Mucosa of gallbladder (tissue), 1 donor: ENCODE measurements at places on chromosomes 6 and 20. TPM values are rescaled to one million over a fixed set of nuclear protein-coding genes. Genes with fewer than 3 reads are reported as not detected.

- DNase-seq, result no peak
Observed at GRCh38 chr6:130385064-130385695, 19.4 kb downstream of the TMEM200A start.

- DNase-seq, result no peak
Observed at GRCh38 chr20:62816031-62816883, 593 bp upstream of the COL9A3 start.

- peak; percentile 55 for DNase-seq
Observed at GRCh38 chr6:6758915-6759654, 170.6 kb downstream of the LY86 start.

DNA sequence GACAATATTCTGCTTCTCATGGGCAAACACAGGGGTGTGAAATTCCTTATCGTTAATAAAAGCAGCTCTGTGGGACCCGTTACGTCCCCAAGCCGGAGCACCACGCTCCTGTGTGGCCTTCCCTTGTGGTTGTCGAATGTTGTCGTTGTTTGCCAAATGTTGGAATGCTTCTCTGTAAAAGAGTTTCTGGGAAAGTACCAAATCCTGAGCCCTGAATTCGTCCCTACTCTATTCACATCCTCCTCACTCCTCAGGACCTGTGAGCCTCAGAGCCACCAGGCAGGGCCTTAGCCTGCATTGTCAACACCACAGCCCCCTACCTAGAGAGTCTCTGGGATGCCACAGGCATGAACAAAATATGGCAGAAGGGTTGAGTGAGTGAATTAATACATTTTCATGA, 64.0 kb downstream of the THBS2 start:
- no peak for DNase-seq

GRCh38 chr6:154257067-154257466, 99.5 kb downstream of the IPCEF1 start:
- no peak for DNase-seq

DNA sequence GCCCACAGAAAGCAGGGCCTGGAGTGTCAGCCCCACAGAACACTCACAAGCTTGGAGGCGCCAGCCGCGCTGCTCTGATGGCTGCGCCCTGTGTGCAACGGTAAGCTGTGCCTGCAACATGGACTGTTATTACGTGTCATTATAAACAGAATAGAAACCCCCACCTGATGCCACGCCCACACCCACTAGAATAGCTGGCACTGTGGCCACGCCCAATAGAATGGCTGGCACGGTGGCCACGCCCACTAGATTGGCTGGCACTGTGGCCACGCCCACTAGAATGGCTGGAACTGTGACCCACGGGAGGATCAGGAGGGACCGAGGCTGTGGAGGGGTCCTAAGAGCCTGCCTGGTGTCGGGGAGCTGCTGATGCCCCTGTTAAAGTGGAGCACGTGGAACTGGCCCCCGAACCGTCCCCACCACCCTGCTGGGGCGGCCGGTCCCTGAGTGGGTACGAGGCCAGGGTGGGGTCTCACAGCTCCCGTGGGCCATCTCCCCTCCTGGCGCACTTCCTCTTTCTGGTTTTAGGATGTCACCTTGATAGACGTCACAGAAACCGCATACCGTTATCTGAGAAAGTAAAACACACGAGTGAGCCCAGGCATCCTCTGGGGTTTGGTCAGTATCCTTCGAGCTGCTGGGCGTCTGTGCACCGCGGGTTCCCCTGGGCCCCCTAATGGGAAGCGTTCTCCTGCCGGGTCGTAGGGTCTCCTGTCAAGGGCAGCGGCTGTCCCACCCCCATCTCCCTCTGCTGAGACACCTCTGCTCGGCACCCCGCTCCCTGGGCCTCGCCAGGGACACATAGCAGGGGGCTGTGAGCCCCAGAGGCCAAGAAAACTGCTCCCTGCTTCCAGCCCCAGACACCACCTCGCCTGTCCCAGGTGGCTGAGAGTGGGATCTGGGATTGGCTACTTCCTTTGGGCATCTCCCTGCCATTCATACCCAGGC, 25.4 kb downstream of the SLC17A9 start:
- DNase-seq, result no peak

The BNIP5 gene
- 7.4 TPM for total RNA-seq

The BLTP3A gene
- 10.8 TPM for total RNA-seq

The KCNS1 gene
- 11.2 TPM for total RNA-seq

DNA sequence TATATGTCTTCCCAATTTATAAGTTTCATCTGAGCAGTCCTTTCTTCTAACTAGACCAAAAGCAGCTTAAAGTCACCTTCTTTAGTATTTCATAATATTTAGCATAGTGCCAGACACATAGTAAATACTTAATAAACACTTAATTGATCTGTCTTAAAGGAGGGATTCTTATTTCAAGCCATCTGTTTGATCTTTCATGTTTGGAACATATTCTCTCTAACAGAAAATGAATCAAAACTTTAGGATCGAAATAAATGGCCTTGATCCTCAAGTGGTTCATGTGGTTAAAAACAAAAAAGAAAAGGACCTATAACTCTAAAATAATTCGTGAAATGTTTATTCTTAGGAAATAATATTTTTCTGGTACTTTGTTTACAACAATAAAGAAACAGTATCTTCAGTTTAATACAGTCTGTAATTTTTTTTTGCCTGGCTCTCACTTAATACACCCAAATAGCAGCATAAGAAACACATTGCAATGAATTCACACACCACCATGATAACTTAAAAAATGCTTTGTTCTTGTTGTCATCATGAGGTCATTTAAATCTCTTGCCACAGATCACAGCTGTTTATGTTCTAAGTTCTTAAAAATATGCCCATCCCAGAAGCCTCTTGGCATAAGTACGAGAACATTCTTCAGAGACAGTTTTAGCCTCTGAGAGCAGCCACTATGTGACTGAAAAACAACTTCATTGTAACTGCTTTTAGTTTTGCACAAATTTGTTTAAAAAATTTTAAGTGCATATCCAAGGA, 48.1 kb downstream of the ESF1 start:
- no peak for DNase-seq

The CSNK2B gene
- 108 TPM for total RNA-seq

The DAAM2 gene
- 12.5 TPM for total RNA-seq

The TRAPPC3L gene
- not detected for total RNA-seq

DNA sequence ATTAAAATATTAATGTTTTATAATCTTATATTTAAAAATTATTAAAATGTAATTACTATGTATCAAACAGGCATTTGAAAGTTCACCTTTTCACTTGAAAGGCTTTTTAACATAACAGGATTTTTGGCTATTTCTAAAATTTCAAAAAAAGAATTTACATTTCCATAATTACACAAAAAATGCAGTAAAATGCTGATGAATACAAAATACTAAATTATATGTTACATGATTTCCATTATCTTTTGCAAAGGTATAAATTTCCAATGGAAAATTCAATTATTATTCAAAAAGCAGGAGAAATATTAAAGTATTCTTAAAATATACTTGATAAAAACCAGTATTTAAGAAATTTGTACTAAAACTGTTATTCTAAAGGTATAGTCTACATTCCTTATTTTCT, 66.1 kb downstream of the PHIP start:
- no peak for DNase-seq

GRCh38 chr6:14707971-14708465, 537.9 kb upstream of the JARID2 start:
- DNase-seq, result no peak

DNA sequence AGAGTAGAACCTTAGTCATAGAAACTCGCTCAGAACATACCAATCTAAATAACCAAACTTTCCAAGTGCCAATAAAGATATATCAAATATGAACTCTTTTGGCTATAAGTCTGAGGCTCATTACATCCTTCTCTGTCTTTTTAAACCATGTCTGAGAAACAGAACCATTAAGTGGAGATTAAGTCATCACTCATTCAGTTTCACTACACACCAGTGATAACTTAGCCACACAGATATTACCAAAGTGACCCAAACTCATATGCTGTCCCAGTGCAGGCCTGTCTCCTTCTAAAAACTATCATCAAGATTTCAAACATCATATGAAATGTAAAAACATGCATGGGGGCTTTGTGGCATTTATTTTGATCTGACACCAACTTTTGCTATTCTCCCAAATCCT, 12.0 kb downstream of the GCLC start:
- no peak for DNase-seq

DNA sequence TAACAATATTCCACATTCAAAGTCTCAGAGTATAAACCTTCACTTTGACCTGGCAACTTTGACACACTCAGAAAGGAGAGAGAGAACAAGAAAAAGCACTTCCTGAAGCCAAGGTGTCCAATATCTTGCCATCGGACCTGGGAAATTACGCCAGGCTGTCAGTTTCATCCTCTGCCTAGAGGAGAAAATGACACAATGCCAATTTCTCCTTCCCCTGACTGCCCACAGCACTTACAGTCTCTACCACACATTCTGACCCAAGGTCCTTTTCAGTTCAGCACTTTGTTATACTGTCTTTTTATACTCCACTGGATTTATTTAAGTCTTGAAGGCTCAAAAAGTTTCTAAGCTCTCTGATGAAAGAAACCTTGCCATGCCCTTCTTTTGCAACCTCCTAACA, 250.4 kb downstream of the GMPR start:
- DNase-seq, result no peak

GRCh38 chr6:90471263-90471662, 115.6 kb downstream of the MAP3K7 start:
- no peak for DNase-seq

The SNRNP48 gene
- 14.4 TPM for total RNA-seq

DNA sequence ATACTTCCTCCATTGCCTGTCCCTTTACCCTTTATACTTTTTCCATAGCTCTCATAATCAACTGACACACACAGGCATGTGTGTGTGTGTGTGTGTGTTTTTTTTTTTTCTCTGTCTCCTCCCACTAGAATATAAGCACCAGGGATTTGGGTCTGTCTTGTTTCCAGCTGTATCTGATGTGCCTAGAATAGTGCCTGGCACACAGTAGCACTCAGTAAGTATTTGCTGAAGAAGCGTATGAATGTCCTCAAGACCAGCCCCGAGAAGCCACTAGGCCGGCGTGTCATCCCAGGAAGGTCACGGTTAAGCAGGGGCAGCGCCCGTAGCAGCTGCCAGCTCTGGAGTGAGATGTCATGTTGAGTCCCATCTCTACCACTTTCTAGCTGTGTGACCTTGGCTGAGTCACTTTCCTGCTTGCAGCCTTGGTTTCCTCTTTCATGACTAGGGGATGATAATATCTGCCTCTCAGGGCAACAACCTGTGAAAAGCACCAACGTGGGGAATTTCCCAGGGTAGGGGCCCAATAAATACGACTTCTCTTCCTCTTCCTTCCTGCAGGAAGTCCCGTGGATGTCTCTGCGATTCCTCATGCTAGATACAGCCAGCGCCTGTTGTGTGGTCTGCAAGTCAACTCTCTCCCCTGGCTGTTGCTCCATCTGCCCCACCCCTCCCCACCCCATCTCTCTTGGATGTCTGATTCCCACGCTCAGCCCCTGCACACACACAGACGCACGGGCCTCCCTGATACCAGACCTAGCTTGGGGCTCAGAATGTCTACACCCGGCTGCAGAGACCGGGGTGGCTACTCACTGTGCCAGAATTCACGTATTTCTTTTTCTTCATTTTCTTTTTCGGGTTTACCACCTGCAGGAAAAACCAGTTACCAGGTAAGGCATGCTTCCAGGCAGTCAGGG, 58.1 kb downstream of the RAB44 start:
- no peak for DNase-seq

DNA sequence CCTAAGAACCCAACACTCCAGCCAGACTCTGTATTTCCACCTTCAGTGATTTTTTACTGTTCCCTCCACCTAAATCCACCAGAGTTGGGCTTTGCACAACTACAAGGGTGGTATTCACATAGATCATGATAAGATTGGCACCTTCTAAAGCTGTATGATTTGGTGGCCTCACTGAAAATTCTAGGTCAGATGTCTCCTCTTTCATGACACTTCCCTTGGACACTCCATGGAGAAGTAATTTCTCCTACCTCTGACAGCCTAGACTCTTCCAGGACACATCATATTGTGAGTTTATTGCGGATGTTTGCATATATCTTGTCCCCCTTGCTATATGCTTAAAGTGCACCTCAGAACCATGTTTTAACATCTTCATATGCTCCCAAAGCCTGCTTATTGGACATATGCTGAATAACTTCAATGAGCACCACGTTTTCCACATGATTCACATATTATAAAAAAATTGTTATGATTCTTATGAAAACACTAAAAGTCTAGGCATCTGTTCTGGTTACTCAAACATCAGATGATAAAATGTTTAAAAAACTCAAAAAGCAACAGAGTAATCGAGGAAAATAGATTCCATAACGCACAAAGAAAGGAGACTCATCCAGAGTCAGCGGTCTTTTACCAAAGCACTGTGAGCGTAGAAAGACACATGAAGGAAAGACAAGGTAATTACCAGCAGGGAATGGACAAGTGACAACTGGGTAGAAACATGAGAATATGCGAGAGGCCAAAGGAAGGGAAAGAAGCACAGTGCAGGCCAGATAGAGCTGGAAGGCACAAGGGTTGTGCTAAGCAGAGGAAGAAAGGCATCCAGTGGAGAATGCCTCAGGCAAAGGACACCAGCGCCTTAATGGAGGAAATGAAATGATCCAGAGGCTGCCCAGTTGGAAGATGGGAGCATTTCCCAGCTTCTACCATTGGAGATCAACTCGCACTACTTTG, 46.5 kb downstream of the KIF16B start:
- DNase-seq, result no peak

The TRIM15 gene
- total RNA-seq, result 19.6 TPM

GRCh38 chr6:5112066-5112799, 27.1 kb downstream of the PPP1R3G start:
- DNase-seq, result no peak

The RIN2 gene
- total RNA-seq, result 88.7 TPM

DNA sequence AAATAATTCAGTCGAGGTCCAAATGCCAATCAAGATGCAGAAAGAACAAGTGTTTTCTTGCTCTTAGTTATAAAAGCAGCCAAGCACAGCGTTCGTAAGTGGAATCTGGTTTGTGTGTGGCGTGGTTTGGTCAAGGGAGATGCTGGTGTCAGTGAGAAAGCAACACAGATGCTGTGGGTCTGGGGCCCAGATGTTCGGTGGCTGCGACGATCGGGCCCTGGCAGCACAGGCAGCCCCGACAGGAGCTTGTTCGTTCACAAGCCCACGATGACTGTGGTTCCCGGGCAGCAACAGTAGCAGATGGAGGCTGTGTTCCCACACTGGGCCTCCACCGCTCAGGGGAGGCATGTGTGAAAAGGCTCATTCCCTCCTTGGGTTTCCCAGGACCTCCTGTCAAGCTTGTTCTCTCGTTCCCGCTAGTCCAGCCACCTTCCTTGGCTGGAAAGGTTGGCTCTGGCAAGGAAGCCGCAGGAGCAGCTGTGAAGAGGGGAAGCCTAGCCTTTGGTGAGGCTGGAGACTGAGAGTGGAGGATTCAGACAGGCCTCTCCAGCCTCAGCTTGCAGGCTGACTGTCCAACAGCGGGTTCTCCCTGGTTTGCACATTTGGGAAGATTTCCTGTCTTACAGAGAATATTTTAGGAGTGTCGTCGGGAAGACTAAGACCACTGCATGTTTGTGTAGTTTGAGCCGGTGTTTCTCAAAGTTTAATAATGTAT, 304.7 kb downstream of the QKI start:
- DNase-seq, result no peak

The OPN5 gene
- total RNA-seq, result not detected

The FNDC11 gene
- total RNA-seq, result 1.4 TPM

- no peak for DNase-seq
Observed at GRCh38 chr6:113971741-113972140, 793 bp upstream of the HDAC2 start.

GRCh38 chr6:36633915-36634314, 39.8 kb downstream of the SRSF3 start:
- peak; percentile 81 for DNase-seq

- DNase-seq, result no peak
Observed at GRCh38 chr20:29878777-29879442, 1378.6 kb upstream of the DEFB115 start.
